ENCODE measurements at places on chromosomes 11 and 22.
A peak's percentile ranks its signal among the peaks of the same experiment; 100 is the strongest.

GRCh38 chr22:41681616-41682015, 7.1 kb downstream of the SNU13 start:
- no peak for DNase-seq

GRCh38 chr11:78031629-78032028, 8.6 kb upstream of the KCTD14 start:
- DNase-seq = no peak

DNA sequence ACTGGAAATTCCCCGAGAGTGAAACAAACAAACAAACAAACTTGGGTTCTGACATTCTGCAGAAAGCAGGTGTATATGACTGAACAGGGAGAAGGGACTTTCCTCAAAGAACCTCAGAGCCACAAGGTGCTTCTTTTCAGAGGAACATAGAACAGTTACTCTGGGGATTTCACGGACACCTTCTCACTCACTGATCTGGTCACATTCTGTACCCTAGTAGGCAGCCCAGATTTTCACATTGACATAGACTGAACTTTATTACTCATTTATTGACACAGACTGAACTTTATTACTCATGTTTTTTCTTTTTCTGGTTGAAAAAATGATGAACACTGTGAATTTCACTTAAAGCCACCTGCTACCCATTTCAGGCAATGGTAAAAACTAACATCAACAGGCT, 263.0 kb downstream of the OPCML start:
- no peak for DNase-seq

GRCh38 chr11:16040151-16040550, 316.2 kb downstream of the SOX6 start:
- DNase-seq = no peak

- no peak for DNase-seq
Measured at GRCh38 chr11:105230586-105230985, 91.0 kb upstream of the CARD18 start.

DNA sequence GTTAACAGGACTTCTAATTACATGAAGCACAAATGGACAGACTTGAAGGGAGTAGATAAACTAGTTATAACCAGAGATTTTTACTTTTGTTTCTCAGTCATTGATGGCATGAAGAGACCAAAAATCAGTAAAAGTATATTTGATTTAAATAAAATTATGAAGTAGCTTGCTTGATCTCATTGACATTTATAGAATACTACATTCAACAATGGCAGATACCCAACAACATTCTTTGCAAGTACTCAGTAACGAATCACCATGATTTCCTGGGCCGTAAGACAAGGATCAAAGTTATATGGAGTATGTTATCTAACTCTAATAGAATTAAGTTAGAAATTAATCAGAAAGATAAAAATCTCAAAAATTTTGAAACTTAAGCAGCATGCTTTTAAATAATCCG, 317.6 kb downstream of the TBC1D22A start:
- no peak for DNase-seq

DNA sequence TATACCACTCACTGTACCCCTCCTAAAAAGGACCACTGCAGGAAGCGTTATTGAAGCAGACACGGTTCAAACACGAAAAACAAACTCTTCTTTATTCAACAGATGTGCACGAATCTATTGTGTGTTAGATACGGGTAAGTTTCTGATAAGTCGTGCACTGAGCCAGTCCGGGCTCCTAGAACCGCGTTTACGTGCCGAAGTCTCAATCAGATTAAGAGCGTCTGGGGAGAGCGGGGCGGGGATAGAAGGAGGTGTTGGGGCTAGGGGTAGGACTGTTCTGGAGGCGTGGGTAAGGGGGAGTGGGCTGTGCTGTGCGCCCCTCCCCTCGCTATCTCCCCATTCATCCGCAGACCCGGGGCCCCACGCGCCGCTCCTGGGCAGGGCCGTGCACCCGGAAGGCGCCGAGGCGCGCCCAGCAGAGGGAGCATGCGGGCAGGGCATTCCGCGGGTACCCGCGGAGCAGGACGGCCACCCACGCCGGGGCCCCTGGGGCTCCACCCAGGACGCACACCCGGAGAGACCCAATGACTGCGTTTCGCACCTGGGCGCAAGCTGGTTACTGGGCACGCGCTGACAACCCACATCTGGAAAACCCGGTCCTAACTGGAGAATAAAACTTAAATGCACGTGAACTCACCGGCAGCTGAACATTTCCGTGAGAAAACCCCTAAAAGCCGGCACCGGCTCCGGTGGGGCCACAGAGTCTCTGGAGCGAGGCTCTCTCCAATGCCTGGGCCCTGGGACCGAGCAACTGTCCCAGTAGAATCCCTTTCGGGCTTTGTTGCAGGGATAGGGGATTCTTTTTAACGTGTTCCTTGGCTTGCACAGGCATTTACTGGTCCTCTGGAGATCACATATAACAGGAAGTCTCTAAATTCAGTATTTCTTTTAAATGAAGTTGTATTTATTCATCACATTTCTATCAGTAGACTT, 40.6 kb downstream of the WEE1 start:
- no peak for DNase-seq

- no peak for DNase-seq
Measured at GRCh38 chr11:127925475-127925874, 661.9 kb downstream of the ETS1 start.

- peak; percentile 16 for DNase-seq
Measured at GRCh38 chr11:46948378-46949131, 12.0 kb downstream of the CSTPP1 start.

- DNase-seq = no peak
Measured at GRCh38 chr11:90884181-90884580, 661.3 kb upstream of the CHORDC1 start.

GRCh38 chr11:15865212-15865987, 490.9 kb downstream of the SOX6 start:
- DNase-seq = no peak

GRCh38 chr11:105991888-105992287, 30.2 kb downstream of the MSANTD4 start:
- DNase-seq = no peak

- DNase-seq = no peak
Measured at GRCh38 chr22:24583221-24584165, 9.4 kb downstream of the LRRC75B start.

- peak; percentile 30 for DNase-seq
Measured at GRCh38 chr11:14413307-14414069, 54.5 kb upstream of the RRAS2 start.

GRCh38 chr11:111521135-111521534, 6.6 kb downstream of the HOATZ start:
- no peak for DNase-seq

DNA sequence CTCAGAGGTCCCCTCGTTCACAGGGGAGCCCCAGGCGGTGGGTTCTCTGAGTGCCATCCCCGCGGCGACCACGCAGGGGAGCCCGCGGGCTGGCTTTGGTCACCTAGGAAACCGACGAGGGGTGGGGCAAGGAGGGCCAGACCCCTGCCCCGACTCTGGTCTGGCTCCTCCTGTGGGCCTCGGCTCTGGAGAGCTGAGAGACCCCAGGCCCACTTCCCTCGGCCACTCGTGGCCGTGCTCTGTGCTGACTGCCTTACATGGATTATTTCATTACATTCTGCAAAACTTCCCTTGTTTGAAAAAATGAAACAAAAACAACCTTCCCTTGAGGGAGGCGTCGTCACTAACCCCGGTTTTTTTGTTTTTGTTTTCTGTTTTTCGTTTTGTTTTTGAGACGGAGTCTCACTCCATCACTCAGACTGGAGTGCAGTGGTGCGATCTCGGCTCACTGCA, 15.1 kb upstream of the CYTH4 start:
- no peak for DNase-seq

GRCh38 chr11:88050247-88050646, 125.0 kb downstream of the RAB38 start:
- no peak for DNase-seq

DNA sequence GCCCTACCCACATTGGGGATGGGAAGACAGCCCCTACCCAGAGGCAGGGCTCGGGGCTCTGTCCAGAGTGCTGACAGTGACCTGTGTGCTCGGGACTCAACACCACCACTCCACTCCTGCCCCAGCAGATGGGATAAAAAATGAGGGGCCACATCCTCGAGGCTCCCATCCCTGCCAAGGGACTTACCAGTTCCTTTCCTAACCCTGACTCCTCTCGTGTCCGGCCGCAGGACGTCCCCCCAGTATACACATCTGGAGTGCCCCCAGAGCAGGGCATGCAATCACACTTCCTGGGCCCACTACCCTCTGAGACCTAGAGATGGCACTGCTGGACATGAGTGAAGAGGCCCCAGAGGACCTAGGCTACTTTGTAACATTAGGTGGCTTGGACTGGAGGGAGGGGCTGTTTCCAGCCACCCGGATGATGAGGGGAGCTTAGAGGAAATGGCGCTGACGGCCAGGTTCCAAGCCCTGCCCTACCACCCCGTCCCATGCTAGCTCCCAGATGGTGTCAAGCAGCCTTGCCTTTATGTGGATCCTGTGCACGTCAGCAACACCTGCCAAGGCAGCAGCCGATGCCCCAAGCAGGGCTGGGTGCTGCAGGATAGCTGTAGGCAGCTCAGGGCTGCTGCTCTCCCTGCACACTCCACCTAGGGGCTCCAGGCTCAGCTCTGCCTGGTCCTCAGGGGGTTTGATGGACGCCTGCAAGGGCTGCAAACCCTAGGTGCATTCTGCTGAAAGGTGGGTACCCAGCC, 86.6 kb downstream of the DGCR2 start:
- no peak for DNase-seq

DNA sequence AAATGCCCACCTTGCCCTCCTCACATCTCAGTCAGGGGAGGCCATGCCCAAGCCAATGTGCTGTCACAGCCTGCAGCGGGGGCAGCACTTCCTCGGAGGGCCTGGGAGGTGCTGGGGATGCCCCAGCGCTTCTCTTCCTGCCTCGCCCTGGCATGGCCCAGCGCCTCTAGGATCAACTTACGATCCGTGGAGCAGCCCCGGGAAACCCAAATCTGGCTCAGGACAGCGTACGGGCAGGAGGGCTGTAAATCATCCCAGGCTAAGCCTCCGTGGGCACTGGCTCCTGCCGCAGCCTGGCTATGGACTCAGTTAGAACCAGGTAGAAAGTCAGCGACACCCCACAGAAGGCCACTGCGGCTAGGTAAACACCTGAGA, 60.9 kb upstream of the EMID1 start:
- DNase-seq = no peak

DNA sequence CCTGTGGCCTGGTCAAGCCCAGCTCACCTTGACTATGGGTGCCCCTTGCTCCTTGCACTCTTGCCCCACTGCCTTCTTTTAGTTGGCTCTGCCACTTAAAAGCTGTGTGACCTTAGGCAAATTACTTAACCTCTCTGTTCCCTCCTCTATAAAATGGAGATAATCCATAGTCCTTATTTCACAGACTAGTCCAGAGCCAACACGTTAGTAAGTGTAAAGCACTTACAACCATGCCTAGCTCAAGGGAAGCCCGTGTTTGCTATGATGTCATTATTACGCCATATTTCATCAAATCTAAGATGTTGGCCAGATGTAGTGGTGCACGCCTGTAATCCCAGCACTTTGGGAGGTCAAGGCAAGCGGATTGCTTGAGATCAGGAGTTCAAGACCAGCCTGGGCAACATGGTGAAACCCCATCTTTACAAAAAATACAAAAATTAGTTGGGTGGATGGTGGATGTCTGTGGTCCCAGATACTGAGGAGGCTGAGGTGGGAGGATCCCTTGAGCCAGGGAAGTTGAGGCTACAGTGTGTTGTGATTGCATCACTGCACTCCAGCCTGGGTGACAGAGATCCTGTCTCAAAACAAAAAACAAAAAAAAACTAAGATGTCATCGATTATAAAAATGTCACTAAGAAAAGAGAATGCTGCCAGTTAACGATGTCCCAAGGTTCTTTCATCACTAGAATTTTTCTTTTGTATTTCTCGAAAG, 2.3 kb upstream of the CCDC88B start:
- no peak for DNase-seq

DNA sequence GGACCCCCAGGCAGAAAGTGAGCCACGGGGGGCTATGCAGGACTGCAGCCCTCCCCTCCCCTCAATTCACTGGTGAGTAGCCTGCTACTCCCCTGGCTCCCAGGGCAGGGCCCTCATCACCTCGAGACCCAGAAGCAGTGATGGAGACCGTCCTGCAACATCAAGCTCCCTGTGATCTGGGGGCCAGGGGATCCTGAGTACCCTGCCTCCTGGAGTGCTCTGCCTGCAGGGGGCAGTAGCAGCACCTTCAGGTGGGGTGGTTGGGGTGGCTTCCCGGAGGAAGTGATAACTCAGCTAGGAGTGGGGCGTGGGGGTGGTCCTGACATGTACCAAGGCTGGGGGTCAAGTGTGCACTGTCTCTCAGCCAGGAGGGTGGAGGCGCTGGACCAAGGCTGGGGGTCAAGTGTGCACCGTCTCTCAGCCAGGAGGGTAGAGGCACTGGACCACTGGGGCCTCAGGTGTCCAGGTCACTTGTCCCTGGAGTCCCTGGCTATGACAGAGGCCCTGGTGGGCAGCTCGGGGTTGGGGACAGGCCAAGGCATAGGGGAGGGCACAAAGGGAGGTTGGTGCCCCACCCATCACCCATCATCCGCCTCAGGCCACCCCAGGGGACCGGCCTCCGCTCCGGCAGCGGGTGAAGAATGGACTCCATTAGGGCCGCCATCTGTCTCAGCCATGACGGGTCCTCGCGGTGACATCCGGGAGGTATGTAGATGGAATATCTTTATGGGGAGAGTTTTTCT, 9.4 kb downstream of the RTN4R start:
- DNase-seq = no peak

- no peak for DNase-seq
Measured at GRCh38 chr11:120028181-120028896, 109.6 kb downstream of the TRIM29 start.

DNA sequence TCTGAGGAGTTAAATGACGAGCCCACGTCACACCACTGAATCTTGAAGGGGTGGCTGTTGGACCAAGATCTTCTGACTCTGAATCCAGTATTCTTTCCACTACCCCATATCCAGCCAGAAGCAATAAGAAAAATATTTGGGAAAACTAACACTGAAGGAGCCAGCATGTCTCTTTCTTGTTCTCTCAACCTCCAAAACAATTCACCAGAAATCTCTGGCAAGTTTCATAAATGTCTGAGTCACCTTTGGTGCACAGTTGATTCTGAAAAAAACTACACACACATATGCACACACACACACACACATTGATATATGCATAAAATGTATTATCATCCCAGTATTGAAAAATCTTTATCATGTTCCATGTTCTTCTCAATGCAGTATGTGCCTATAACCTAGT, 104.3 kb upstream of the BLID start:
- DNase-seq = no peak

GRCh38 chr11:124622531-124623451, at the start of gene TBRG1:
TBRG1 (plus strand) TSS chr11:124622864; CDS start chr11:124623084, 220 bp downstream.
- peak; percentile 73 for DNase-seq

DNA sequence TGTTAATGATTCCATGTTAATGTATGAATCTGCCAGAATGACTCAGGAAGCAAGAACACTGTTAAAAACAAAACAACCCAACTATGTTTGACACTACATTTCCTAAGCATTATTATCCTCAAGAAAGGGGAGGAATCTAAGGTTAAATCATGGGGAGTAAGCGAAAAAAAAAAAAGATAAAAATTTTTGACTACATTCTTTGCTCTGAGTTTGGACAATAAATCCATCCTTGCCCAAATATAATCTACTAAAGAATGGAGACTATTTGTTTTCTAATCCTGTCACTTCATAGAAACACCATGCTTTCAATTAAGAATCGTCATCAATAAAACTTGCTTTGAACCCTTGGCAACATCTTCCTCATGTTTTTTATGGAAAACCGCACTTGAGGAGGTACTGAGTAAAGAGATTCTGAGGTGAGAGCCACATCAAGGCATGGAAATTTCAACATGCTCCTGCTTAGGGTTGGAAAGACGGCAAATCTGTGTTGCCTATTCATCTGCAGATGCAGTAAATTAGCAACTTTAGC, 9.7 kb downstream of the MAML2 start:
- no peak for DNase-seq

All from AG09319 (cell line).